ENCODE measurements at places on chromosomes 1 and 21.

GRCh38 chr1:169102567-169102966, 3.9 kb upstream of the ATP1B1 start:
- H3K4me3 ChIP-seq, result no peak overlapping the region
- H3K27ac ChIP-seq, result no peak overlapping the region
- peaks cover 2% of the 10 kb centered on the region for H3K27me3 ChIP-seq
- no peak for DNase-seq
- no peaks in the 10 kb centered on the region for H3K36me3 ChIP-seq

DNA sequence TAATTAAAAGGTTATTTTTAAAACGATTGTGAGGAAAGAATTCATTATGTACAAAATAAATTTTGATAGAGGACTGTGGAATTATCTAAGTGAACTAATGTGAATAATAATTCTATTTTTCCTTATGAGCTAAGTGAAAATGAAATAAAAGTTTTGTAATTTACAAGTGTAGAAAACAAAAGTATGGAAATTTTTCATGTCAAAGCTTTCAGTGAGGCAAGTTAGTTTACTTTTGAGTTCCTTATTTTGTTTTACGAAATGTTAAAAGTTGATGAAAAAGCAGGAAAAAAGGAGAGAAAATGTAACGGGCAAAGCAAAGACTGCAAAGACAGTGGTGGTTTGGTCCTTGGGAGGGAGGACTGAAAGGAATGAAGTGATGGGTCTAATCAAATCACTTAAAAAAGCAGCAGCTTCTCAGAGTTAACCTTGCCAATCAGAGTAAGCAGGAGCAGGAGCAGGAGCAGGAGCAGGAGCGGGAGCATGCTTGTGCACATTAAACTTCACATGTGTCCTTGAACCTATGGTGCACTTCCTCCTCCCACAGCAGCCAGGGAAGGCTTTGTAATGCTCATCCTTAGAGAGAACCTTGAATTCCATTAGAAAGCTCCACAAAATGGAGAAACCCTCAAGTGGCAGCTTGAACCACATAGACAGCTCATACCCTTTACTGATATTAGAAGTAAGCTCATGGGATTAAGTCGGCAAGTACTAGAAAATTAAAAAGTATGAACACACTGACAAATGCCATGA, 133.4 kb downstream of the LHX4 start:
- H3K27me3 ChIP-seq, result no peaks in the 10 kb centered on the region
- no peak overlapping the region for H3K27ac ChIP-seq

GRCh38 chr1:183476081-183476480, 3.8 kb downstream of the SMG7 start:
- H3K27me3 ChIP-seq, result no peaks in the 10 kb centered on the region
- DNase-seq, result no peak
- peak overlapping the region; percentile 47 for H3K4me3 ChIP-seq
- H3K4me1 ChIP-seq, result peaks cover 32% of the 10 kb centered on the region
- H3K27ac ChIP-seq, result no peak overlapping the region

- no peak overlapping the region for H3K27ac ChIP-seq
- H3K4me1 ChIP-seq, result no peaks in the 10 kb centered on the region
- no peak overlapping the region for H3K4me3 ChIP-seq
- H3K27me3 ChIP-seq, result peaks cover 5% of the 10 kb centered on the region
Observed at GRCh38 chr1:899636-900317, 23.9 kb upstream of the SAMD11 start.

DNA sequence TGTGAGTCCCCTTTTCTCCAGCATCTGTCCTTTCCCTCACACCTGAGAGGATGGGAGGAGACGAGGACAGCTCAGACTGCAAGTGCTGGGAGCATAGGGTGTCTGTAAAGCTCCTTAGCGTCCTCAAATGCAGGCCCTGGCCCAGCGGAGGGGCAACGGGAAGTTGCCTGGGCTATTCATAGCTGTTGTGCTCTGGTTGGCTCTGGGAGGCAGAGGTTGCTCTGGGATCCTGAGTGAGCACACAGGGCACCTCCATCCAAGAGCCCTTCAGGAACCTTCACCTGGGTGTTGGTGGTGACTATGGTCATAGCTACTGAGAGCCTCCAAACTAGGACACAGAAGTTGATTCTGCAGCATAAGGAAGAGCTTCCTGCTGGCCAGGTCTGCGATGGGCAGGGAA, 2.6 kb downstream of the PADI1 start:
- no peaks in the 10 kb centered on the region for H3K36me3 ChIP-seq
- DNase-seq, result no peak
- no peaks in the 10 kb centered on the region for H3K27me3 ChIP-seq
- no peak overlapping the region for H3K4me3 ChIP-seq
- H3K4me1 ChIP-seq, result peaks cover 14% of the 10 kb centered on the region

GRCh38 chr1:75257424-75257823, 123.2 kb downstream of the LHX8 start:
- no peaks in the 10 kb centered on the region for H3K4me1 ChIP-seq
- H3K27me3 ChIP-seq, result no peaks in the 10 kb centered on the region
- no peak for DNase-seq
- H3K36me3 ChIP-seq, result no peaks in the 10 kb centered on the region

DNA sequence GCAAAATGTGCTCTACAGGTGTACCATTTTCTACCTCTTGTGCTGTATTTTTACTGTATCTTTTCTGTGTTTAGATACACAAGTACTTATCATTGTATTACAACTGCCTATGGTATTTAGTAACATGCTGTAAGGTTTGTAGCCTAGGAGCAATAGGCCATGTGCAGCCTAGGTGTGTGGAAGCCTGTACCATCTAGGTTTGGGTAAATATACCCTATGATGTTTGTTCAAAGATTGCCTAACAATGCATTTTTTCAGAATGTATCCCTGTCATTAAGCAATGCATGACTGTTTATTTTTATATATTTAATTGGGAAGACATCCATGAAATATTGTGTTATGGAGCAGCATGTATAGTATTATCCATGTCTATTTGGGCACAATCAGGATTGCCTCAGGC, 11.0 kb downstream of the ETV3L start:
- no peaks in the 10 kb centered on the region for H3K27me3 ChIP-seq
- H3K4me3 ChIP-seq, result no peak overlapping the region
- H3K4me1 ChIP-seq, result no peaks in the 10 kb centered on the region

- H3K36me3 ChIP-seq, result no peaks in the 10 kb centered on the region
- H3K27ac ChIP-seq, result no peak overlapping the region
- H3K27me3 ChIP-seq, result no peaks in the 10 kb centered on the region
- peaks cover 6% of the 10 kb centered on the region for H3K4me1 ChIP-seq
Observed at GRCh38 chr1:202998836-202999750, 8.1 kb upstream of the TMEM183A start.

DNA sequence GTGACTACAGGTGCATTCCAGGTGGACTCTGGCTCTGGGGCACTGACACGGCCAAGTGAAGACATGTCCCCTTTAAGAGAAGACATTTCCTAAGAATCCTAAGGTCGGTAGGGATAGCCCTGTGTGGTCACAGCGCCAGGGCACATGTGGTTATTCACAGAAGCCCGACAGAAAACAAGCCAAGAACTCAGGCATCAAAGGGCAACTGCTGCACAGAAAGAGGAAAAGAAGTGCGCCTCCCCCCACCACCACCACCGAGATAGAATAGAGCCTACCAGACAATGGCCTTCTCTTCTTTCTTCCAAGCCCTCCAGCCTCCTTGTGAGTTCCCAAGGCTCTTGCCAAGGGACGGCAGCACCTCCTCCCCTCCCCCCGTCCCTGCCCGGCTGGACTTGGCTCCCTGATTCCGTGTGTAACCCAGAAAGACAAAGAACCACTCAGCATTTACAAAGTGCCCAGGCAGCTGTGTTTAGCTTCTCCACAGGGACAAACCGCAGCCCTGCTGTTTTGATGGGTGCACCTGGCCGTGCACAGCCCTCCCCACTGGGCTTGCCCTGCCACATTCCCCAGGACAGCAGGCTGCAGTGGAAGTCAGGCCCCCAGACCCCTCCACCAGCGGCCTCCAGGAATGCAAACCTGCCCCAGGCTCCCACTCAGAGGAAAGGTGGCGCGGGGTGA, 30.2 kb downstream of the TMPRSS2 start:
- H3K36me3 ChIP-seq, result no peaks in the 10 kb centered on the region
- H3K4me1 ChIP-seq, result 0 out of 2 replicates have a peak, but pooled peaks cover 3% of the 10 kb centered on the region
- H3K27me3 ChIP-seq, result no peaks in the 10 kb centered on the region
- no peak overlapping the region for H3K27ac ChIP-seq
- H3K4me3 ChIP-seq, result no peak overlapping the region

DNA sequence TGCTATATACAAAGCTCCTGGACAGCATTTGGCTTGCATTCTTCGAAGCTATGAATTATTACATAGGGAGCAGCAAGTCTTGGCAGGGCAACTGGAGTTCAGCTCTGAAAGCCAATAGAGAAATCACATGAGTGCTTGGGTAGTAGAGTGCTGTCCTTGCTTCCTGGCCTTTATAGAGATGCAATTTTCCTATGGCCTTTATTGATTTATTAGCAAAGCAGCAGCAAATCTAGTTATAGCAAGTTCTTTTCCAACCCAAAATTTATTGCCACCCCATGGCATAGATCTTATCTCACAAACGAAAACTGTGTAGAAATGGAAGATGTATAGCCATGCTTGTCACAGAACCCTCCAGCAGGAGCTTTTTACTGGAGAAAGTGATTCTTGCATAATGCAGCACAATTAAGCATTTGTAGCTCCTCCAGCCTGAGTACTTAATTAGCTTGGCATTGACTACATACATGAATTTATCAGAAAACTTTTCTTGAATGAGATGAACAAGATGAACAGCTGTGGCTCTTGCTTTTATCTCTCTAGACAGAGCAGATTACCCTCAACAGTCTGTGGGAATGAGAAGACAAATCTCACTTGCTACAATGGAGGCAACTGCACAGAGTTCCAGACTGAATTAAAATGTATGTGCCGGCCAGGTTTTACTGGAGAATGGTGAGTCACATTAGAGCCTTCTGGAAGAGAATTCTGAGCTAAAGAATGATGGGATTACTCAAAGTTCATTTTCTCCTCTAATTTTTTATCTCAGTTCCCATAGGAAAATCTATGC, 170.1 kb downstream of the CRB1 start:
- no peak overlapping the region for H3K4me3 ChIP-seq
- no peaks in the 10 kb centered on the region for H3K27me3 ChIP-seq
- no peaks in the 10 kb centered on the region for H3K36me3 ChIP-seq
- no peaks in the 10 kb centered on the region for H3K4me1 ChIP-seq

DNA sequence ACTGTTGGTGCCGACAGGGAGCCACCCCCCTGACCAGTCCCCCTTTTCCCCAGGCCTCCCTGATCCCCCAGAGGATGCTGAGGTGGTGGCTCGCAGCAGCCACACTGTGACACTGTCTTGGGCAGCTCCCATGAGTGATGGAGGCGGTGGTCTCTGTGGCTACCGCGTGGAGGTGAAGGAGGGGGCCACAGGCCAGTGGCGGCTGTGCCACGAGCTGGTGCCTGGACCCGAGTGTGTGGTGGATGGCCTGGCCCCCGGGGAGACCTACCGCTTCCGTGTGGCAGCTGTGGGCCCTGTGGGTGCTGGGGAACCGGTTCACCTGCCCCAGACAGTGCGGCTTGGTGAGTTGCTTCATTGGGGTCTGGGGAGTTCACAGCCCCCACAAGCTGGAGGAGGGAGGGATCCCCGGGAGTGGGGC, 89.2 kb downstream of the TRIM11 start:
- no peaks in the 10 kb centered on the region for H3K4me1 ChIP-seq
- DNase-seq, result no peak
- no peak overlapping the region for H3K4me3 ChIP-seq
- H3K27ac ChIP-seq, result no peak overlapping the region
- no peaks in the 10 kb centered on the region for H3K27me3 ChIP-seq

- no peak overlapping the region for H3K27ac ChIP-seq
- DNase-seq, result no peak
- no peaks in the 10 kb centered on the region for H3K27me3 ChIP-seq
- no peaks in the 10 kb centered on the region for H3K4me1 ChIP-seq
- no peaks in the 10 kb centered on the region for H3K36me3 ChIP-seq
Observed at GRCh38 chr1:236979149-236979900, 24.9 kb downstream of the MT1HL1 start.

- no peak for DNase-seq
- H3K4me3 ChIP-seq, result no peak overlapping the region
- H3K4me1 ChIP-seq, result no peaks in the 10 kb centered on the region
- H3K36me3 ChIP-seq, result no peaks in the 10 kb centered on the region
- no peak overlapping the region for H3K27ac ChIP-seq
Observed at GRCh38 chr1:53131590-53131938, 10.9 kb downstream of the SLC1A7 start.

DNA sequence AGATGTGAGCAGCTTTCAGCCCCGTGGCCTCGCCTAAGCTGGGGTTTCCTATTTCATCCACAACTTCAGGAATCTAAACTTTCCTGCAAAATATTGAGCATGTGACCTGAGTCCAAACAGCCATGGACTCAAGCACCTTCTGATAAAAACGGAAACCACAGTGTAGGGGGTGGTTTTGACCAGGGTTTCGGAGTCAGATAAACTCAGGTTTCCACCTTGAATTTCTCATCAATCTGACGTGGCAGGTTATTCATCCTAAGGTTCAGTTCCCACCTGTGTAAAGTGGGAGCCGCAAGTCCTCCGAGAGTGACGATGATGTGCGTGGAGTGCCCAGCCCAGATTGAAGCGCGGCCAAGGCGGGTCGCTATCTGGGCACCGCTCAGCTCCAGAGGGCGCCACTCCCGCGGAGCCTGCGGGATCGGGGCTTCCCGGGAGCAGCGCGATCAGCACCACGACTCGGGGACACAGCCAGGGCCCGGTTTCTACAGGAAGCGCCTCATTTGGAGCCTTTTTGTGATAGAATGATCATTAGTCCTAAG, 871 bp upstream of the ETS2 start:
- H3K27me3 ChIP-seq, result no peaks in the 10 kb centered on the region
- H3K4me3 ChIP-seq, result peak overlapping the region; percentile 83

DNA sequence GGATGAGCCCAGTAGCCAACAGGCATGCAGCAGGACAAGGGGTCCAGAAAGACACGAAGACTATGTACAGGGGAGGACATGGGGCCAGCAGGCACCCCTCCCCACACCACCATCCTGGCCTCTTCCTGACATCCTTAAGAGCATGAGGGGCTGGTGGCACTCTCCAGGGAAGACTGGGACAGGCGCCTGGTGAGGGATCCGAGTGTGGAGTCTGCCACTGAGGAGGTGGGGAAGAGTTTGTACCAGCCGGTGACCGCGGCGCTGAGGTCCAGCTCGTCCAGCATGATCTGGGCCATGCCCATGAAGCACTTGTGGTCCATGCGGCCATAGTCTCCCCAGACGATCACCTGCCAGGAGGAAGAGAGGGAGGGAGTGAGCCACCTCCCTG, 39.1 kb downstream of the RIMS3 start:
- no peak overlapping the region for H3K27ac ChIP-seq
- peaks cover 15% of the 10 kb centered on the region for H3K4me1 ChIP-seq
- DNase-seq, result no peak
- no peak overlapping the region for H3K4me3 ChIP-seq
- H3K36me3 ChIP-seq, result no peaks in the 10 kb centered on the region

DNA sequence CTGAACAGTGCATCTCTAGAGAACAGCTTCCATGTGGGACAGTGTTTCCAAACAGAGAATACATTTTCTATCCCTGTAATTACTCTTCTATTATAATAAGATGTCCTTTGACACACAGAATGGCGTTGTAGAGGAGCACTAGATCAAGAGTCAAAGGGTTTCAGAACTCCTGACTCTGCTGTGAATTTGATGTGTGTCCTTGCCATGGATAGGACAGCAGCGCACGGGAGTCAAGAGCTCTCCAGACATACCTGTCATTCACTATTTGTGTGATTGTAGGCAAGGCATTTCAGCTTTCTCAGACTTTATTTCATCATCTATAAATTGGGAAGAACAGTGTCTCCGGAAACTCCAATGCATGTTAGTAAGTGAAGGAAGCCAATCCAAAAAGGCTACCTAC, 176.4 kb downstream of the RGS7 start:
- H3K4me1 ChIP-seq, result no peaks in the 10 kb centered on the region
- H3K4me3 ChIP-seq, result no peak overlapping the region
- no peaks in the 10 kb centered on the region for H3K36me3 ChIP-seq
- DNase-seq, result no peak
- H3K27ac ChIP-seq, result no peak overlapping the region
- H3K27me3 ChIP-seq, result no peaks in the 10 kb centered on the region
